ENCODE measurements at places on chromosomes 2 and 18.

GRCh38 chr2:170375192-170375591 is 197.2 kb downstream of the MYO3B start:
- DNase-seq: no peak

GRCh38 chr2:160609346-160609745 is 115.7 kb upstream of the RBMS1 start:
- DNase-seq: no peak

DNA sequence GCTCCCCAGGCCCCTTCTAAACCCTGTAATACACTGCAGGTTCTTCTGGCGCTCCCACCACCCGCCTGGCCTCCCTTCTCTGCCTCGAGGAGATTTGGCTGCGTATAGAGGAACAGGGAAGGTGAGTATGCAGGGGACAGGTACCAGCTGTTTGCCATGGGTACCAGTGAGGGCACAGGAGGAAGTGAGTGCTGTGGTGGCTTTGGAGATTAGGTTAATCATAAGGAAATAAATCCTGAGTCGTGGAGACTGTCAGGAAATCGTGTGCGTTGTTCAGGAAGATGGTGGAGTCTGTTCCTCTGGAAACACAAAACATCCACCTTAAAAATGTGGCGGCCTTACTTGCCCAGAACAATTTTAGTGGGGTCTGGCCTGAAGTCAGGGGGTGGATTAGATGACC is 230.4 kb downstream of the FAM210A start:
- DNase-seq: no peak

DNA sequence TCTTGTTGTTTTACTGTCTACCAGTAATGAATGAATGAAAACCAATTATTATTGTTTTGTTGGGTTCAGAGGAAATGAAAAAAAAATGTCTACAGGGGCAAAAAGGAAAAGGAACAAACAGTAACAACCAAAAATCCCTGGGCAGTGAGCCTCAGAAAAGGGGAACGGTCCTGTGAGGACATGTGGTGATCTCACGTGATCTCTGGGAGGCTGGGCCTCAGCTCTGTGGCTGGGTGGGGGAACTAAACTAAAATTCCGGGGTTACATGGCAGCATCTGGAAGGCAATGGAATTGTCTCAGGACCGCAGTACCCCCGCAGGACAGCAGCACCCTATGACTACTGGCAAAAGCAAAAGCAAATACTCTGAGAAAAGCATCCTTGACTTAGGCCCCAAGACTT is 80.1 kb downstream of the AFF3 start:
- DNase-seq: no peak

- DNase-seq: no peak
These were observed 70.9 kb downstream of the NFATC1 start for GRCh38 chr18:79466591-79466990.

DNA sequence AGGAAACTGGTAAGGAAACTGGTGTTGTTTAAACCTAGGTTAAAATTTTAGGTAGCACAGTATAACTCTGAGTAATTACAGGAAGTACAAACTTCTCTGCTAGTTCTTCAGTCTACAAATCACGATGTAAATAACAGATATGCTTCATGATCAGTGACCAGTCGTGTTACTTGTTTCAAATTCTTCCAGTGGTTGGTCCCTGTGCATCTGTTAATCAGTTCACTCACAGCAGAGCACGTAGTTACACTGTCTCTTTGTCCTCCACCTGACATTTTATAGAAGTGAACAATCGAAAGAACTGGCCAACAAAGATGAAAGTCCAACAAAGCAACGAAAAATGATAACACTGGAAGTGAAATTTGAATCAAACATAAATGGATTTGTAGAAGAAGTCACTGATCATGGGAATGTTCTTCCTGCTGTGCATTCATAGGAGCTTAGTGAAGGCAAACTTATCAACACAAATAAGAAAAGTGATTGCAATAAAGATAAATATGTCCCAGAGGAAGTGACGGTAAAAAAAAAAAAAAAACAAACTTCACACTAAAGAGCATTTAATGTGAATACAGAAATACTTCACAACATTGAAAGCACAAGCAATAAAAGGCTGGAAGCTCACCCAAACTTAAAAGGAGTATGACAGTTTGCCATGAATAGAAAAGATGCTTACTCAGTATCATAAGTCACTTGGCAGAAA is 7.0 kb downstream of the EIF2AK2 start:
- no peak for DNase-seq

GRCh38 chr2:208491641-208492040 is 85.0 kb downstream of the PTH2R start:
- DNase-seq: no peak

GRCh38 chr2:217797661-217798069 is 205.1 kb downstream of the TNS1 start:
- no peak for DNase-seq

DNA sequence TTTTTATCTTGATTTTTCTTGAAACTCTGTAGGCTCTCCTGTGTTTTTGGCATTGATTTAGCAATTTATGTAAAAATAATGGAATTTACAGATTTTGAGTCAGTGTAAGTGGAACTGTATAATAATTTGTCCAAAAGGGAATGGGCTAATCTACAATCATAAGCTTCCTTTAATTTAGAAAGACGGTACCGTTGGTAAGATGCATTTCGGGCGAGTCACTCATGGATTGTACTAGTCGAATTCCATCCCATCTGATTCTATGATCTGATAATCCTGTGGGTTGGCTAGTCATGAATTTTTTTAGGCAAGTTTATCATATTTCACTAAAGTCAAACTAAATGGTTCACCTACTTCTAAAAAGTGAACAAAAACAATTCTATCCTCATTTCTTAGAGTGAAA is 133.4 kb downstream of the ZNF407 start:
- DNase-seq: no peak

DNA sequence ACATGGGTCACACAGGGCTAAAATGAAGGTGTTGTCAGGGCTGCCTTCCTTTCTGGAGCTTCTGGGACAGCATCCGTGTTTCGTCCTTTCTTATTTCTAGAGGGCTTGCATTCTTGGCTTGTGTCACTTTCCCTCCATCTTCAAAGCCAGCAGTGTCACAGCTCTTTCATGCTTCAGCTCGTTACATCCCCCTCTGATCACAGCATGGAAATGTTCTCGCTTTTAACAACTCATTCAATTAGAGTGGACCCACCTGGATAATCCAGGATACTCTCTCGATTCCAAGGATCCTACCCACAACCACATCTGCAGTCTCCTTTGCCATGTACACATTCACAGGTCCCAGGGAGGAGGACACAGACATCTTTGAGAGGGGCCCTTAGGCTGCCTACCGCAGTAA is 316.2 kb upstream of the FIGN start:
- no peak for DNase-seq

GRCh38 chr2:100940766-100941645 is 61.1 kb upstream of the RPL31 start:
- no peak for DNase-seq

DNA sequence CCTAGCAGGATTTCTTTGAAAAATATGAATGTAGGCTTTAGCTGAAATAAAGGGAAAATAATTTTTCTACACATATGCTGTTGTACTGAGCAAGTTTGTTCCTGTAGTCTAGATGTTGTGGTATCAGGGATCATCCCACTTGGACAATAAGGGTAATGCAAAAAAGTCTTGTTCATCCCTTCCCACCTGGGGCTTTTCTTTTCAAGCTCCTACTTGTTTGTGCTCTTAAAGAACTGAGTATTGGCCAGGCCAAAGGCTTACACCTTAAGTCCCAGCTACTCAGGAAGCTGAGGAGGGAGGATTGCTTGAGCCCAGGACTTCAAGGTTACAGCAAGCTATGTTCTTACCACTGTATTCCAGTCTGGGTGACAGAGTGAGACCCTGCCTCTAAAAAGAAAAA is 35.5 kb downstream of the ZC3H6 start:
- DNase-seq: no peak

DNA sequence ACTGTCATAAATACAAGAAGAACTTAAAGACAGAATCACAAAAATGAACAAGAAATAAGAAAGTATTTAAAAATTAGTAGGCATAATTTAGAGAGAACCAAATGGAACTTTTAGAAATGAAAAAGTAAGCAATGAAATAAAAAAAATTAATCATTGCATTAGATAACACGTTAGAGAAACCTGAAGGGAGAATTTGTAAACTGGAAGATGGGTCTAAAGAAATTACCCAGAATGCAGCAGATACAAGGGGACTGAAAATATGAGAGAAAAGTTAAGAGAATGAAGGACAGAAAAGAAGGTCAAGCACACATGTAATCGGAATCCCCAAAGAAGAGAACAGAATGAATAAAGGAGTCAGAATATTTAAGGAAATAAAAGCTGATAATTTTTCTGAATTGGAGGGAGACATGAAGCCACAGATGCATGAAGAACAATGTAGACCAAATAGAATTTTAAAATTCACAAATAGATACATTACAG is 21.5 kb downstream of the TCF4 start:
- no peak for DNase-seq

DNA sequence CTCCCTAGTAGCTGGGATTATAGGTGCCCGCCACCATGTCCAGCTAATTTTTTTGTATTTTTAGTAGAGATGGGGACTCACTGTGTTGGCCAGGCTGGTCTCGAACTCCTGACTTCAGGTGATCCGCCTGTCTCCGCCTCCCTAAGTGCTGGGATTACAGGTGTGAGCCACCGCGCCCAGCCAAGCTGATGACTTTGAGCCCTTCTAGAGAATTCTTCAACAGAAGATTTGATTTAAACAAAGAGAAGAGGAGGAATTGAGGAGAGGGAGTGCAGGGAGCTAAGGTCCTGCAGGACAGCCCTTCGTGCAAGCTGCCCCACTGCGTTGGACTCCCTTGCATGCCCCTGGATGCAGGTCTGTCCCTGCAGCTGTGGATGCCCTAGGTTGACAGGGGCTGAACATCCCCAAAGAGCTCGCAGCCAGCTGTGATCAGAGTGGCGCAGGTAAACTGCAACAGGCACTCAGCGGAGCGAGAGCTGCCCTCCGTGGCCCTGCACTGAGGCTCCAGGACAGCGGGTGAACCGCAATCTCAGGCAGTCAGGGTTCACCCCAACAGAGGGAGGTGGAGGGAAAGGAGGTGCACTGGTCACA is 13.7 kb downstream of the ADRA2B start:
- no peak for DNase-seq

- no peak for DNase-seq
These were observed 13.4 kb downstream of the SERPINB7 start for GRCh38 chr18:63788447-63789096.

DNA sequence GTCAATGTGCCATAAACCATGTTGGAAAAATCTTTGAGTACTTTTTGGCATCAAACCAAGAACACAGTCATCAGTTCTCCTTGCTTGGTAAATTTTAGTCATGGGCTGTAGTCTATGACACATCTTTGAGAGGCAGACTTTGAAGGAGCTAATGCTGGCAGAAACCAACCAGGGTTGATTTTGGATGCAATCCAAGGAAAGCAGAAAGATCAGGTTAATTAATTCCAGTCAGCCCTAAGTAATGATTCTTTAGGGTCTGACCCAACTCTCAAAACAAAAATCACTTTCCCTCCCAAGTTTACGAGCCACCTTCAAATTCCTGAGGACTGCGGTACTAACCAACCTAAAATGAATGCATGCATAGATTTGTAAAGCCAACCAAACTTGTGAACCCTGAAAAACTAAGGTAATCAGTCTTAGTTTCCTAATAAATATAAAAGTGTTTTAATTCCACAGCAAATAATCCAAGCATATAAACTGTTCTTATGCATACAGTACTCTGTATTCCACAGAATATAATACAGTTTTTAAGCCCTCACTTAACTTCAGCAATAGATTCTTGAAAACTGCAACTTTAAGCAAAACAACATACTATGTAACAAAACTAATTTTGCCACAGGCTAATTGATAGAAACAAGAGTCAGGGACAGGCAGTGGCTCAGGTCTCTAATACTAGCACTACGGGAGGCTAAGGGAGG is 22.0 kb downstream of the AP1S3 start:
- no peak for DNase-seq

GRCh38 chr2:159144776-159145614 is 141.5 kb downstream of the WDSUB1 start:
- no peak for DNase-seq

- no peak for DNase-seq
These were observed 24.0 kb downstream of the TMEM177 start for GRCh38 chr2:119702918-119703401.

- DNase-seq: no peak
These were observed 368 bp downstream of the TMEFF2 start for GRCh38 chr2:192194265-192194865.

- no peak for DNase-seq
These were observed 59.5 kb downstream of the MFSD6 start for GRCh38 chr2:190467575-190468083.

DNA sequence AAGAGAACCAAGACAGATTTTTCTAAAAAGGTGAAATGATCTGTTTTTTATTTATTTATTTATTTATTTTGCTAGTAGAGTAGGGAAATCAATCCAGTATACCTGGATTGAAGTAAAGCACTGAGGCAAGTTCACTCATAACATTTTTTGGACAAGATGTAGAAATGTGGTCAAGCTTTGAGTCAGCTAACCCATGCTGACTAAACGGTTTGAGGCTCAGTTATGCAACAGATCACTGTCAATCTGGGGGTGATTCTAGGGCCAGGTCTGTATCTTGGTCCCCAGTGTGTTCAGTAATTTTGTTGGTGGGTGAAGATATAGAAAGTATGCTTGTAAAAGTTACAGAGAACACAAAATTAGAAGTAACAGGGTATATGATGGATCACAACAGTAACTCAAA is 60.2 kb downstream of the RMDN2 start:
- no peak for DNase-seq

DNA sequence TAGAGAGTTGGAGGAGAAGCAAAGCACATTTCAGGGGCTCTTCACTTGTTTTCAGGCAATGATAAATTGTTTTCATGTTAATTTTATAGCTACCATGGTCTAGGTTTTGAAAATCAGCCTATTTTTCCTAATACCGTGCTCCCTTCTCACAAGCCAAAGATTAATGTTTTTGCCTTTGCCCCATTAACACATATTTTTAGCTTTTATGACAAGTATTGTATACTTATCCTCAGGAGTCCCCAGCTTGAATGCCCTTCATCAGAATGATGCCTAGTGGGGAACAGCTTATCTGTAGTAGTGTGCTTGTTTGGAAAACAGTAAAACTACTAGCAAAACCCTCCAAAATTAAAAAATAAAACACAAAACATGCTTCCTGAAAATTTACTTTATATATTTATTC is 194.0 kb downstream of the LNPK start:
- no peak for DNase-seq

GRCh38 chr2:173452416-173452815 is 97.7 kb downstream of the CDCA7 start:
- no peak for DNase-seq

GRCh38 chr2:158102446-158102845 is 770 bp downstream of the UPP2 start:
- no peak for DNase-seq
